ENCODE measurements at places on chromosomes 12 and 14.
A peak's percentile ranks its signal among the peaks of the same experiment; 100 is the strongest.

- DNase-seq = no peak
Measured at GRCh38 chr12:57006809-57007475, 596 bp upstream of the ZBTB39 start.

DNA sequence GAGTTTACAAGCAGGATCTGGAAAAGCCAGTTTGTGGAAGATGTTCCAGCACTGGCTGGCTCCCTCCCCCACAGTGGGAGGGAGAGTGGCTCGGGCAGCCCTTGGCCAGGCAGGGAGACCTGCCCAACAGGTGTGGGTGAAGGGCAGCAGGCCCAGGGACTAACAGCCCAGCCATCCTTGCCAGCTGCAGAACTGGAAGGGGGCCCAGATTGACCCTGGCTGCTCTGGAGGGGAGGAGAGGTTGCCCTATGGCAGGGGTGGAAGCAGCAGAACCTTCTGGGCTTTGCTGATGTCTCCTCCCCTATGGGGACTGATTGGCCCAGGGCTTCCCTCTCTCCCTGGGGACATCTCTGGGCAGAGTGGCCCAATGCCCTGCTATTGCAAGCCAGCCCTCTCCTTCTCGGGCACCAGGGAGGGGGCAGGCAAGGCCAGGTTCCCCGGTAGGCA lies 20.5 kb downstream of the IRF2BPL start:
- DNase-seq = no peak

GRCh38 chr12:25707056-25707455 lies 154.0 kb upstream of the LMNTD1 start:
- no peak for DNase-seq

GRCh38 chr12:106791531-106791930 lies 17.0 kb downstream of the RIC8B start:
- no peak for DNase-seq

DNA sequence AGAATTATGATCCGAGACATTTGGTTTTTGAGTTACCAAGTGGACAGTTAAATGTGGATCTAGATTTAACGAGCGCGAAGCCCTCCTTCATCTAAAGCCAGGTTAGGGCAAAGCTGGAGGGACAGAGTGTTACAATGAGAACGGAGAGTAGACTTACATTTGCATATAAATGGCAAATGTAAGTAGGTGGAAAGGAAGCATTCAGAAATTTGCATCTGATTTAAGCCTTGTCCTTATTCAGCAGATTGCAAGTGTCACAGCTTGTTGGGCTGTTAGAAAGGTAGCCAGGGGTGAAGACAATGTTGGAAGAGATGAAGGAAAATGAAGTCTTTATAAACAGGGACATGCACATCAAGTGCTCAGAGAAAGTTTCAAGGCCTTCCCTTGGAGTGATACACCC lies 806.2 kb downstream of the GALC start:
- DNase-seq = no peak

GRCh38 chr12:7959701-7960121 lies 23.7 kb upstream of the SLC2A3 start:
- DNase-seq = no peak

- DNase-seq = no peak
Measured at GRCh38 chr12:100859063-100859627, 64.6 kb downstream of the ANO4 start.

DNA sequence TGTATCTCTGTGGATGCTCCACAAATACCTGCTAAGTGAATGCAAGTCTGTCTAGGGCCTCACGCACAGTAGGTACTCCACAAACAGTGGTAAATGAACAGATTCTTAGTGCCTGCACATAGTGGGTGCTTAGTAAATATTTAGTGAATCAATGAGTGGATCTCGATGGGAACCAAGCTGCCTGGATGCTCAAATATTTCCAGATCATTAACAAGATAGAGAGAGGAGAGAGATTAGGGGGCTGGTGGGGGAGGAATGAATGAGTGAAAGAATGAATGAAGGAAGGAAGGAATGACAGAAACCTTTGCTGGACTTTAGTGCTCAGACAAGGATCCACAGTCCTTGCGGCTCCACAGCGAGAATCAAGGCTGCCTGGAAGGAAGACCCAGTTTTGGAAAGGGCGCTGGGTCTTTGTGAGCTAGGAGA lies 118.2 kb downstream of the SCARB1 start:
- no peak for DNase-seq

DNA sequence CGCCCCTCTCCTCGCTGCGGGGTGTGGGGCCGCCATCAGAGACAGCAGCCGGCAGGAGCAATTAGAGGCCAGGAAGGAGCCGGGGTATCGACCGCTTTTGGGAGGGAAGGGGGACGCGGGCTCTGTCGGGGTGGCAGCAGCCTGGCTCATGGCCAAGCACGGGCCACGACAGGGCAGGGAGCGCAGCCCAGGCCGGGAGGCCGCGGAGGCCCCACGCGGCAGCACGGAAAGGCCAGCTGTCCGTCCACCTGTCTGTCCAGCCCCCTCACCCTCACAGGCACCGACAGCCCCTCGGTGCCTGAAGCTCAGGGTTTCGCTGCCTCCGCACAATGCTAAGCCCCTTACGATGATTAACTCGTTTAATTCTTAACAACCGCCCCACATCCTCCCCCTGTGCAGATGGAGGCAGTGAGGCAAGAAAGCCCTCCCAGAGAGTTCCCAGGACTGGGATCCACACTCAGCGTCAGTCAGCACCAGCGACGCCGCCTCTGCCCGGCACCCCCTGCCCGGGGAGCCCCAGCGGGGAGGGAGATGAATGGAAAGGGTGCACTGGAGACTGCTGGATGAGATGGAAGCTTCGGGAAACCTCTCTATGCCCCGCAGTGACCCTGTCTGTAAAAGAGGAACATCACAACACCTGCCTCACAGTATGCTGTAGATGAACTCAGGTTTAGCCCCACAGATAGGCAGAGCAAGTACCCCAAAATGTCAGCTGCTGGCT lies 23.7 kb downstream of the NCOR2 start:
- DNase-seq = peak; percentile 70

DNA sequence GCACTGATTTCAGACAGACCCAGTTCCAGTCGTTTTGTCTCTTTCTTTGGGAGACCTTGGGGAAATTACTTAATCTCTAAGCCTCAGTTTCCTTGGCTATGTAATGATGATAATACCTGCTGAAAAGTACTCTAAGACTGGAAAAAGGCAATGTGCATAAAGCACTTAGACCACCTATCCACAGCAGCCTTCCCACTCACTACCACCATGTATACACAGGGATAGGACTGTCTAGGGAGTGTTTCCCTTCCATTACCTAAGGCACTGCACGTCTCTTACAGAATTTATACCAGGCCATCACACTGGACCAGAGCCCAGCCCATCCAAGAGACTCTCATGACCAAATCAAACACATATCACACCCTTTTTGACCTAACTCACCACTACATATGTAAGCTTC lies 6.3 kb downstream of the RPS29 start:
- no peak for DNase-seq

- no peak for DNase-seq
Measured at GRCh38 chr12:77992760-77993159, 162.1 kb downstream of the NAV3 start.

- no peak for DNase-seq
Measured at GRCh38 chr12:10557329-10557728, 51.6 kb downstream of the EIF2S3B start.

DNA sequence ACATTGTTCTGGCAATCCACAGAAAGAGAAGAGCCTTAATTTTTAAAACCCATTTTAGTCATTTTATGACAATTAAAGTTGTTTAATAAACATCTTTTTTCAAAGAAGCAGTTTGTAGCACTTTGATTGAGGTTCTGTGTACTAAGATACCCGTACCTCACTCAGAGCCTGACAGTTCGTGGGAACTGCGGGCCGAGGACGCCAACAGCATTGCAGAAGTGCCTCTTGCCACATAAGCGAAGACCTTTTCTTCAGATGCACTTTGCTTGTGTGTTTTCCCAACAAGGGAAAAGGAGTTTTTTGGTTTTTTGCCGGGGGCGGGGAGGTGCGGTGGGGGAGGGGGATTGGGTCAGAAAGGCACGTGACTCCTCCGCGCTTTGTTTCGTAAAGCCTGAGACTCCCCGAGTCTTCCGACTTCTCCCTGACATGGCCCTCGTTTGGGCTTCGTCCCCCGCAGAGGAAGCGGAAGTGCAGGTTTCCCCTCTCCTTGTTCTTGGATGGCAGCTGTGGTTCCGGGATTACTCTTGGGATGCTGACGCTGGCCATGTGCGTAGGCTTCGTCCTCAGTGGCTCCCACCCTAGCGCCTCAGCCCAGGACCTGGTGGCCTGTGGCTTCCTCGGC lies 70.8 kb downstream of the WDR20 start:
- no peak for DNase-seq

- peak; percentile 58 for DNase-seq
Measured at GRCh38 chr12:106226884-106227640, 20.8 kb downstream of the CKAP4 start.

GRCh38 chr12:101761350-101761749 lies 22.1 kb upstream of the SYCP3 start:
- no peak for DNase-seq

DNA sequence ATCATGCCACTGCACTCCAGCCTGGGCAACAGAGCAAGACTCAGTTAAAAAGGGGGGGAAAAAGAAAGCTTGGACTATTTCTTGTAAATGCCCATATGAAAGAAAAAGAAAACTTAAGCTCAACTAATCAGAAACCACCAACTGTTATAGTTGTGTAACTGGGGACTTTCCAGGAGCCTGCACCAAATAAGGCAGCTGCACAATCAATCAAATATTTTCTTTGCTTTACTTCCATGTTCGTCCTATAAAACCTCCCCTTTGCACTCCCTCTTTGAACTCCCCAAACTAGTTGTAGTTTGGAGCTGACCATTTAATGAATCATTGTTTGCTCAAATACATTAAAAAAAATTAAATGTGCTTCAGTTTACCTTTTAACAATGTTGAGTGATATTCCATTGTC lies 54.9 kb downstream of the OTOGL start:
- DNase-seq = no peak

DNA sequence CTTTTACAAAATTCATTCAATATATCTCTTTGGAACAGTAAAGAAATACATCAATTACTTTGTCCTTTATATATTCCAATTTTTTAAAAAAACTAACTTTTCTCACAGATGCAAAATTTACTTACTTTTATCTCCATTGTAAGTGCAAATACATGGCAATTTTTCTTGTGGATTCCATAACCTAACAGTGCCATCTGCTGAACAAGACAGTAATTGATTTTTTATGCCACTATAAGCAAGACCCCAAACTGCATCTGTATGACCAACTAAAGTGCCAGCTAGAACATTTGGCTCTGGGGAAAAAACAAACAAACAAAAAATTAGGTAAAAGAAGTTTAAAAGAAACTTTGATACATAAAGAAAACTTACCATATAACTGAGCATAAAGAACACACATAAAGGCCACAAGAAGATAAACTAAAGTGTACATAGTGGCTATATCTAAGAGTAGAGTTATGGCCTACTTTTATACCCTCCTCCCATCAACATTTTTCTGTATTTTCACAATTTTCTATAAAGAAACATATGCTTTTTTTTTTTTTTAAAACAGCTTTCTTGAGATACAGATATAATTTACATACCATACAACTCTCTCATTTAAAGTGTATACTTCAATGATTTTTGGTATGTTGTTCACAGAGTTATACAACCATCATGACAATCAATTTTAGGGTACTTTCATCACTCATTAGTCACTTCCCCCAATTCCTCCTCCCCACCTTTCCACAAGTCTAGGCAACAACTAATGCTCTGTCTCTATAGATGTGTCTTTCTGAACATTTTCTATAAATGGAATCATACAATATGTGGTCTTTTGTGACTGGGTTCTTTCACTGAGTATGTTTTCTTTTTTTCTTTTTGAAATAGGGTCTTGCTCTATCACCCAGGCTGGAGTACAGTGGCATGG lies 32.6 kb downstream of the COCH start:
- no peak for DNase-seq

DNA sequence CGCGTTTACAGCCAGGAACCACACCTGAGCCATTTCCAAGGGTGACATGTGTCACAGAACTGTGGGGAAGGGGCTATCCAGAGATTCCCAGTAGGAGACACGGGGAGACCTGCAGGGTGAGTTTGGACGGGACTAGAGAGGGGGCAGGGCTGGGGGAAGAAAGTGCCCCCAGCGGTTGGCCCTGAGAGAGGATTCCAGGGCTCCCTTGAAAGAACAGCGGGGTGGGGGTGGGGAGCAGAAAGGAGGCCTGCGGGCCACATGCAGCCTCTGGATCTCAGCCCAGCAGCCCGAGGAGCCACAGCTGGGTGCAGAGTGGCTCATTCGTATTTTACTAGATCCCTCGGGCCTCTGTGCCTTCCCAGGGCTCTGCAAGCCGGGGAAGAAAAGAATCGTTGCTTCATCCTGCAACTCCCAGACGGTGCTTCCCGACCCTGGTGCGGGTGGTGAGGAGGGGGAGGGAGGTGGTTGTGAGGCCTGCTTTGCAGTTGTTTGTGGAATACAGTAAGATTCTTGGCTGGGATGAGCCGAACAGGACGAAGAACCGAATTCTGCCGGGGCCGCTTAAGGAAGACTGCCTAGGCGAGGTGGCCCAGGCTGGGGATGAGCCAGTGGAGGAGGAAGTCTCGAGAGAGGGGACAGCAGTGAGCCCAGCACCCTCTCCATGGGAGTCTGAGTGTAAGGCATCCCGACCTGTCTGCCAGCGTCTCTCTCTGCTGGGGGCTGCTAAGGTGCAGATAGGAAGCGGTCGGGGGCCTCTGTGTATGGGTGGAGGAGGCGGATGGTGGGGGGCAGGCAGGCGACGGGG lies 36.1 kb upstream of the ANKRD9 start:
- DNase-seq = peak; percentile 75

DNA sequence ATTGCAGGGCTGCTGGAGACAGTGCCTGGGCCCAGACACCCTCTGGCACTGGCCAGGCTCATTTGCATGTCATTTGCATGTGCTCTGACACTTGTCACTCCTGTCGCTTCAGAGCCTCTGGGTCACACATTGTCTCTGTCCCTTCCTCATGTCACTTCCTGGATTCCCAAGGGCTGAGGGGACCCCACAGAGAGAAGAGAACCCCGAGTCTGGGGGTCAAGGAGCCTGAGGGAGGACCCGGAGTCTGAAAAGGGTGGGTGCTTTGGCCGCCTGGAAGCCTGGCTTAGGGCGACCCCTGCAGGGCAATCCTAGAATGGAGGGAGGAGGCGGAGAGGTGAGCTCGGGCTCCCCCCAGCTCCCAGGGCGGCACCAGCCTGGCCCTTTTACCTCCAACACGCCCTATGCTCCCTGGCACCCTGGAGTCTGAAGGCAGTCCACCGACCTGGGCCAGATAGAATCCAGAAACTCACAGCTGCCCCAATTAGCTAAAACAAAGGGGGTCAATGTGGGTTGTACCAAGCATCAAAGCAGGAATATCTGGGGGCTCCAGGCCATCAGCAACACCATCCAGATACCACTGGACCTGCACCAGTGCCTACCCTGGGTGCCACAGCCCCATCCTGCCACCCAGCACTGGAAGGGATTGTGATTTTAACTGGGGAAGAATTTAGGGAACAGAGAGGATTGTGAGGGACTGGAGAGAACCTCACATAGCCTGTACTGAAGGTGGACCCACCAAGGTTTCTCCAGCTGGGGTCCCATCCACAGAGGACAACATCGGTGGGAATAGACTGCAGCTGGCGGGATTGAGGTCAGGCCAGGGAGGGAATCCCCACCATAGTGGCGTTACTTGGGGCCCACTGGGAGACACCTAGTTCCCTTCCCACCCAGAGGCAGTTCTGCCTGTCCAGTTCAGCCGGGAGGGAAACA lies 21.8 kb upstream of the KRT78 start:
- DNase-seq = peak; percentile 42

GRCh38 chr12:84637926-84638325 lies 274.7 kb downstream of the SLC6A15 start:
- DNase-seq = peak; percentile 43

Measured in fibroblast of skin of right quadriceps (primary cell).